ENCODE measurements at places on chromosomes 4 and X.

GRCh38 chr4:128880662-128881061 is 71.2 kb downstream of the JADE1 start:
- no peak for DNase-seq

- DNase-seq: no peak
Measured at GRCh38 chrX:38860106-38861013, 59.1 kb downstream of the MID1IP1 start.

- DNase-seq: no peak
Measured at GRCh38 chr4:127648061-127648460, 15.3 kb downstream of the INTU start.

GRCh38 chrX:154032160-154032559 is 12.5 kb upstream of the IRAK1 start:
- DNase-seq: no peak

GRCh38 chrX:17519358-17519757 is 144.4 kb downstream of the NHS start:
- DNase-seq: no peak

Measured in stimulated activated CD4-positive, alpha-beta T cell treated with anti-CD3 and anti-CD28 coated beads, Interleukin-1b, Interleukin-23, amount 100 ng/mL, for 1 hour (primary cell).